ENCODE measurements at places on chromosomes 3 and 15.

DNA sequence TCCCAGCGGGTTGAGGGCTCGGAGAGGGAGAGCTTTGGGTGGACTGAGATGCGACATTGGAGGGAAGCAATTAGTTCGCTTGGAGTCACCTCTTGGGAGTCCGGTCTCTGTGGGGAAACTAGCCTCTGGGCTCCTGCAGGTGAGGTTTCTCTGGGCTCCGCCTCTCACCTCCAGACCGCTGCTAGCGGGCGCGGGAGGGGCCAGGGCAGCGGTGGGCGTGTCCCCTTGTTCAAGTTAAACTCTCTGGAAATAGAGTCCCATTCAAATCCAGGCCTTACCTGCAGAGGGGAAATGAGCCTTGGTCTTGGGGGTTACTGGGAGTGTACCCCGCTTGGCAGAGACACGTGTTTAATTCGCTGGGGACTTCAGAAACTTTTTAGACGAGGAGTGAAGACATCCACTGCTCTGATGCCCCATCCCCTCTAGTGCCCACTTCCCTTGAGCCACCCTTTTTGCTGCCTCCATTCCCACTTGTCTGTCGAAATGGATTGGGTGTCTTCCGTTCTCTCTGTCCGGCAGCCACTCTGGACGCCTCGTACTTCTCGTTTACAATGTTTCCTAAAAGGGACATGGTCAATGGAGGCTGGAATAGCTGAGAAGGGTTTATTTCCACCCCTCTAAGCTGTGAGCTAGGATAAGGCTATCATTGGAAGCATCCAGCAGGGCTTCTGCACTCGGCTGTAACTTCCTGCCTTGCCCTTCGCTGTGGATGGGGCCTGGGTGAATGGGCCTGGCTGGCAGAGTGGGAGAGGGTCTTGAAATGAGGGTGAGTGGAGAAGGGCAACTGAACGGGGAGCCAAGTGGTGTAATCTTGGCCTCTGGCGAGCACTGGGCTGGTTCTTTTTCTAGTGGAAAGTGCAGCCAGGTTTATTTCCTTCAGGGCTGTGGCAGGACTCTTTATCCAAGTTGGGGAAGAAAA is 1.1 kb downstream of the MITF start:
- DNase-seq: no peak

GRCh38 chr3:33901862-33902563 is 103.6 kb downstream of the PDCD6IP start:
- DNase-seq: no peak

GRCh38 chr3:73245459-73245858 is 184.0 kb downstream of the EBLN2 start:
- no peak for DNase-seq

DNA sequence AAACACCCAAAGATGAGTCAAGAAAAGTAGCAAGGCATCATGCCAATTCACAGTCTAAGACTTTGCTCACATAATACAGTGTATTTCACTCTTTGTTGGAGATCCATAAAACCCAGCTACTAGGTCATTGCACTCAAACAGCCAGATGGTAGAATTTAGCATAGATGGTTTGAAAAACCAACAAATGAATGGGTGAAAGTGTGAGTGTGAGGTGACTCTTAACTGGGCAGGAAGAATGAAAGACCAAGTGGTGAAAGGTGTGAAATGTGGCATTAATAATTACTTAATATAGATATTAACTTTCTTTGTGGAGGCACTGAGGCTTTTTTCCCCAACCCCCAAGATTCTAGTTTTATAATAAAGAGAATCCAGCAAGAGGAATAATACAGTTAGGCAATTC is 159.5 kb downstream of the SQOR start:
- DNase-seq: no peak

GRCh38 chr15:62788224-62788623 is 254.3 kb upstream of the TPM1 start:
- DNase-seq: no peak

DNA sequence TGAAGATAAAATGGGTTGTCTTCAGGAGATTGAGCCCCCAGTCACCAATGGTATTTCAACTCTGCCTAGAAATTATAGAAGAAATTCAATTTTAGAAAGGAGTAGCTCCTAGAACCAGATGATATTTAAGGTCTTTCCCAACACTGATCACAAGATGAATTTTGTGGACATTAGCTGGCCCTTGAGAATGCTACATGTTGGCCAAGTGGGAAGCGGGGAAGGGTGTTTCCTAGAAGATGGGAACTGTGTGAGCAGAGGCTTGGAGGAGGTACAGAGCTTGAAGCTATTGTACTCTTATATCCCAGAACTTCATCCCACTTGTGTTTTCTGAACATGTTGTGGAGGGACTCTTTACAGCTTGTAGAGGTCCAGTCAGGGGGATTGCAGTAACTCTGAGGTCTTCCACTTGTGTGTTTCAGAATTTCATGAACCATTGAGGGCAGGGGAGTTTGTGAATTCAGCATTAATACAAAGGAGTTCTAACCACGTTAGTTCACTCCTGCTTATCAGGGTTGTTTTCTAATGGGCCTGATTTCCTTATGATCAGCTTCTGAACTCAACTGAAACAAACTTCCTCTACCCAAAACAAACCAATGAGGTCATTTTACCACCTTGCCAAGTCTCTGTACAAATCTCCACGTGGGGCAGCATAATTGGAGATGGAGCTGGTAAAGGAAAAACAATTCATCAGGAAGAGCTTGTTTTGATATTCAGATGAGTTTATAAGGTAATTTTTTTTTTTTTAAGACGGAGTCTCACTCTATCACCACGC is 152.6 kb upstream of the TPM1 start:
- no peak for DNase-seq

- no peak for DNase-seq
Measured at GRCh38 chr3:72977060-72977808, 19.4 kb upstream of the PPP4R2 start.

DNA sequence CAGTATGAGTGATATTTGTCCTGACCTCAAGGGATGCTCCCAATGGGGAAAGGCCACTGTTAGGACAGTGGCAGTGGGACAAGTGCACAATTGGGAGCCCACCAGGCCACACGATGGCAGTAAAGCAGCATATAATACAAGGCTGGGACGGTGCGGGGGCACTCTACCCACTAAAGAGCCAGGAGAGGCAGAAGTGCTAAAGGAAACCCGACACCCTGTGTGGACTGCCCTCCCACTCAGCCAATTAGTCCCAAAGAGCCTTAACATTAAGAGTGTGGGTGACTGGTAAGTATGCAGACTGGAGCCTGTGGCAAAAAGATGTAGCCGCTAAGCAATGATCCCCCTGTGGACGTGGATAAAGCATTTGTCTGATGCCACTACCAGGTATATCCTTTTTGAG is 8.2 kb upstream of the ZNF589 start:
- peak; percentile 42 for DNase-seq

DNA sequence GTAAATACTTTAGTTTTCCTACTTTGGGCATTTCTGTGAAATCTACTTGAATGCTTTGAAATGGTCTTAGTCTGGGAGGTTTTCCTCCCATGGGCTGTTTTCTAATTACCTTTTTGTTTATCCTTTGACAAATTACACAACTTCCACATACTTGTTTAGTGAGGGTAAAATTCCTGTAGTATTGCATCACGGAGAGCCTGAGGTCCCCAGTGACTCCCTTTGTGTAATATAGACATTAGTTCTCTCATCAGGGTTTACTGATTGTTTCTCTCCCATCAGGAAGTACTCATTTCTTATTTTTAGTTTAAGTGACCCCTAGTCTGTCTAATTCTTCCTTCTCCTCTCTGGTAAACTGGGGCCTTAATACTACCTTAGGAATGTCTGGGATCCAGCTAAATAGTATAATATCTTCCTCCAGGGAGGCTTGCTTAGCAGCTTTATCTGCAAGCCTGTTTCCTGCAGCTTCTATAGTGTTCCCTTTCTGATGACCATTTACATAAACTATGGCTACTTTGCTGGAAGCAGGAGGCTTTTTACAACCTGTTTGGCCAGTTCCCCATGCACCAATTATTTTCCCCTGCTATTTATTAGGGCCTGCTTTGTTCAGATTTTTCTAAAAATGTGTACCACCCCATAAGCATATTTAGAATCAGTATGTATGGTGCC is 87.2 kb upstream of the XCR1 start:
- DNase-seq: no peak

- DNase-seq: no peak
Measured at GRCh38 chr3:126159476-126159875, 20.9 kb downstream of the ALDH1L1 start.

DNA sequence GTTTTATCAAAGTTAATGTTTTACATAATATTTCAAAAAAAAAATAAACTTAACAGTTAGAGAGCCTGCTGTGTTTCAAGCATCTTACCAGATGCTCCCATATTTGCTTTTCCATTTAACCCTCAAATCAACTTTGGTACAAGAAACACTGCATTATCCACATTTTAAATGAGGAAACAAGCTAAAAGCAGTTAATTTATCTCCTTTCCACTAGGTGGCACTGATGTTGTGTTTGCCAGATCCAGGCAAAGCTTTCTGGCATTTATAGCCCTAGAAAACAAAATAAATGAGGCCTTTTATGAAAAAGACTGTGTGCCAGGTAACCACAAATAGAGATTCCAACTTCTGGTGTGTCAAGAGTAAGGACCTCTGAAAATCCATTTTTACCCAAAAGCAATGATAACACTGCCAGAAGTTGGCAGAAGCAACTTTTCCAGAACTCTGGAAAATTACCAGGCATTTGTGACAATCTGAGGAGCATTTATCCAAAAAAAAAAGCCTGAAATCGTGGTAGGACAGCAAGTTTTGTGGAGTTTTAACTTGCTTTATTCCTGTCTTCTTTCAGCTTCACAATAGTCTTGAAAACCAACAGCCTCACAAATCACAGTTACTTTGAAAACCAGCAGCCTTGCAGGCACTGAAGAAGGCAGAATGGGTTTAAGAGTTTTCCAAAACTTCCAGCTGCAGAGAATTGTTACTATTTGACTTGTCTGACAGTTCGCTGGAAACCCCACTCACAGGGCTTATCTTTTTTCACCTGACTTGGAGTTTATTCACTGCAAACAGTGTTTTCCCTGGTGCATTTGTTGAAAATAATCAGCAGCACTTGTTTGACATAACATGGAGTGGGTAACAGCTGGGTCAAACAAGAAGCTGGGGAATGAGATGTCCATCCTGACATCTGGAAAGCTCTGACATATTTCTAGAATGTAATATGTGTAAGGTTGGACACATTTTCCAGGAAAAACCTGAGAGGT is 9.2 kb downstream of the FAM162A start:
- no peak for DNase-seq

DNA sequence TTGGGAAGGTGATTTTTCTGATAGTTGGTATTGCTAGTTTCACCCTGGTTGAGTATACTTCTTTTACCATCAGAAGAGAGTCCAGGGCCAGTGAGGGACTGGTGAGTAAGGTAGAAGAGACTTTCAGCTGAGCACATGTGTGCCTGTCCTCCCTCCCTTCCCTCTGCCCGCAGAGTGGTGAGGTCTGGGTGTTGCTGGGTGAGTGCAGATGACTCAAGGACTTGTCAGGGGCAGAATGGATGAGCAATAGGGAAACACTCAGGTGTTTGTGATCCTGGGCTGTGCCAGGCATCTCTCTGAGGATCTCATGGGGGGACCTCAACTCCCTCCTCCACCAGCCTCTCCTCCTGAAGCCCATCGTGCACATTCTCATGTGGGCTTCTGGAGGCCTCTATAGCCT is 76.0 kb upstream of the GSK3B start:
- no peak for DNase-seq

DNA sequence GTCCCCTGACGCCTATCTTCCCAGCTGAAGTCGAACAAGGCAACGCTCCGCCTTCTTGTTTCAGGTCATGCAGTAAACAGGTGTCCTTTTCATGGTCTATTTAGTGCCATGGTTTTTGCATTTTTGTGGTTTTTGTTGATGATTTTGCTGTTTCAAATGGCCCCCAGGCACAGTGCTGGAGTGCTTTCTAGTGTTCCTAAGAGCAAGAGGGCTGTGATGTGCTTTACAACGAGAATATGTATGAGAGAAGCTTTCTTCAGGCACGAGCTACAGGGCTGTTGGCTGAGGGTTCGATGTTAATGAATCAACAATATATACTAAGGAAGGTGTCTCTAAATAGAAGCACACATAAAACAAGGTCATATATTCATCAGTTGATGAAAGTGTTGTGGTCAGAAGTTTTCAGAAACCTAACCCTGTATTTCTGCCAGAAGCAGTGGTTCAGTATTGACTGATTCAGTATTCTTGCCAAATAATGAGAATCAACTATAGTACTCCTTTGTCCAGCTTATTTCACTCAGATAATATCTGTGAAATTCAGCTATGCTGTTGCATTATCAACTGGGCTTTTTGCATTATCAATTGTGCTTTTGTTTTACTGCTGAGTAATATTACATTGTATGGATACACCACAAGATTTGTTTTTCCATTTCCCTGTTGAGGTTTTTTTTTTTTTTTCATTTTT is 18.5 kb downstream of the LIMD1 start:
- no peak for DNase-seq
